ENCODE measurements at places on chromosomes 12 and 14.

GRCh38 chr14:55399852-55400251, 11.8 kb downstream of the ATG14 start:
- DNase-seq = no peak

DNA sequence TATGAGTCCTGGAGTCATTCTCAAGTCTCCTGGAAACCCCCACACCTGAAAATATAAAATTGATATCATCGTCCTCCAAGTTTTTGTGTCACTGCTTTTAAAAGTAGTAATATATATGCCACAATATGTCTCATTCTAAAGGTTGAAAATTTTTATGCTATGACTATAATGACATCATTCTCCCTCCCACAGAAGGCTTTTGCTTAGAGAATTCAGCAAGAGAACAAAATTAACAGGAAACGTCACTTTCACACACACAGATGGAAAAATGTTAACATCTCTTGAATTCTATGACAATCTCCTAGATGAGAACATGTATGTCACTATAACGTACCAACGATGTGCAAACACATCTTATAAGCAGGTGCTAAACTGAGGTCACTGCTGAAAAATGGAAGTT, 498.3 kb downstream of the FOXG1 start:
- no peak for DNase-seq

GRCh38 chr12:65432114-65432513, 153.6 kb downstream of the MSRB3 start:
- DNase-seq = no peak

GRCh38 chr14:62956413-62956812, 88.8 kb downstream of the KCNH5 start:
- no peak for DNase-seq

DNA sequence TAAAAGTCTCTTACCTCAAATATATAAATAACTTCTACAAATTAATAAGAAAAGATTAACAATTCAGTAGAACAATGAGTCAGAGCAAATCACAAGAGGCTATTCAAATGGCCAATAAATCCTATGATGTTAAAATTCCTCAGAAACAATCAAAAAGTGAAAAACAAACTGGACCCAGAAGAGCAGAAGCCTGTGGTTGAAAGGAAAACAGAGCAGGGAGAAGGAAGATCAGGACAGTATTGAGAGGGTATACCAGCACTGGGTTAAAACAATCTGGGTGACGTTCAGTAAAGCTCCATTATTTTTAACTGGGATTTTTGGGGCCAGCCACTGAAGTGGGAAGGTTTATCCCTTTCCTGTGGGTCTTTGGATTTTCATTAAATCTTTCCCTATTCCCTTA, 39.7 kb upstream of the PCED1B start:
- no peak for DNase-seq

DNA sequence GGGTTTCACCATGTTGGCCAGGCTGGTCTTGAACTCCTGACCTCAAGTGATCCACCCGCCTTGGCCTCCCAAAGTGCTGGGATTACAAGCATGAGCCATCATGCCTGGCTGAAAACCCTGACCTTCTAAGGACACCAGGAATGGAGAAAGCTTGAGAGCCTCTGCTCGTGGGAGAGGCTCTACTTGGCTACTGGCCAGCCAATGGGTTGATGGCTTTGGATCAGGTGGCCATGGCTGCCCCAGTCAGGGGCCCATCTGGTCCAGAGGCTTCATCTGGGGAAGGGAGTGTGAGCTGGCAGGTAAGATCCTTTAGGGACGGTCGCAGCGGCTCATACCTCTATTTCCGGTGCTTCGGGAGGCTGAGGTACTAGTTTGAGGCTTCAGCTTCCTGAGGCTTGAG, 42.5 kb upstream of the PPP1CC start:
- DNase-seq = no peak

DNA sequence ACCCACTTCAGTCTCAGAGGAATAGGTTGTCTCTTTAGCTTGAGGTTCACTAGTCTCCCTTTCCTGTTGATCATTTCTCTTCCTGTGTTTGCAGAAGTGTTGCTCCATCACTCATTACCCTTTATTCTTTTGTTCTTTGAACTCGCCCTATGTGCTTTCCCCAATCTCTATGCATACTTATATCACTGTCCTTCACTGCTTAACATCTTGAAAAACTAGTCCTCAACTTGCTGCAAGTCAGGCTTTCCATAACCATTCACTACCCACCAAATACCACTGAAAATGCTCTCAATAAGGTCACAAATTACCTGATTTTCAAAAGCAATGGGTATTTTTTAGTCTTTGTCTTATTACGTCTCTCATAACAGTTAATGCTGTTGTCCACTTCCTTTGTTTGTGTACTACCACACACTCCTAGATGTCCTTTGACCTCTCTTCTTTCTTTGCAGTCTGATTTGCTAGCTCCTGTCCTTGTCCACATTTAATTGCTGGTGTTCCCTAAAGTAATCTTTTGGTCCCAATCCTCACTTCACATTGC, 80.8 kb downstream of the RIC8B start:
- no peak for DNase-seq

DNA sequence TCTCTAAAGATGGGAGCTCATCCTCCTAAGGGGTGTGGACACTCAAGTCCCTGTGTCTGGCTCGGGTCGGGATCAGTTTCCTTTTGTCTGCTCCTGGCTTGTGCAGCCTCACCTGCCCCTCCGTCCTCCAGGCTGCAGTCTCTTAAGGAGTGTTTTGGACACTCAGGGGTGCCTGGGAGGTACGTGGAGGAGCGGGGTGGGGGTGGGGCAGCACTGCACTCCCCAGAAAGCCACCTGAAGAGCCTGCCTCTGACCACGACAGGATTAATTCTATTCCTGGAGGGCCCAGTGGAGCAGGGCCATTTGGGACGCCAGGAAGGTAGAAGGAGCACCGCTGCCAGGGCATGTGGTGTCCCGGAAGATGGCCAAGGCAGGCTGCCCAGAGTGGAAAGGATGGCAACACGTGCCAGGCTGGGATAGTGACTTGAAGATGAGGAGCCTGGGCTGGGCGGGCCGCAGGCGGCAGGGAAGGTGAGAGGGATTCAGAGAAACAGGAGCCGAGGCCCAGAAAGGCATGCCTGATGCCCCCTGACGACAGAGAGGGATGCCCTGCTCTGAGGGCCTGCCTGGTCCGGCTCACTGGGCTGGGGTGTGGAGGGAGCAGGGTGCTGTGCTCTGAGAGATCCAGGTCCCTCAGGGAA, 14.8 kb upstream of the LRTM2 start:
- DNase-seq = no peak

- no peak for DNase-seq
These were observed 113.8 kb downstream of the LRRK2 start for GRCh38 chr12:40338621-40339020.

- DNase-seq = no peak
These were observed 11.4 kb upstream of the ORAI1 start for GRCh38 chr12:121614872-121615467.

GRCh38 chr12:94929780-94930179, 73.7 kb downstream of the NDUFA12 start:
- no peak for DNase-seq

DNA sequence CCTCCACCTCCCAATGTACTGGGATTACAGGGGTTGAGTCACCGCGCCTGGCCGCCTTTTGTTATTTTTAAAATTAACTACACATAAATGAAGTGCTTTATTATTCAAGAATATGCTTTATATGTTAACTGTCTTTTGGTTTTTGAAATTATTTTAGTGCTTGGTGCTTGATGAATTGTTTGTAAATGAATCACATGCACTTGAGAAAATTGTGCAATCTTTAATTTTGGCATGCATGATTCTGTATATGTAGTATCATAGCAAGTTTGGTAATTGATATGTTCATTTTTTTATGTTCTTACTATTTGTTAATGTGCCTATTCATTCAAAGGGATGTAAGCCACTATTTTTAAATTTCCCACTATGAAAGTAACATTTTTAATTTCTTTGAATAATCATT, 440.9 kb downstream of the NAV3 start:
- DNase-seq = no peak

DNA sequence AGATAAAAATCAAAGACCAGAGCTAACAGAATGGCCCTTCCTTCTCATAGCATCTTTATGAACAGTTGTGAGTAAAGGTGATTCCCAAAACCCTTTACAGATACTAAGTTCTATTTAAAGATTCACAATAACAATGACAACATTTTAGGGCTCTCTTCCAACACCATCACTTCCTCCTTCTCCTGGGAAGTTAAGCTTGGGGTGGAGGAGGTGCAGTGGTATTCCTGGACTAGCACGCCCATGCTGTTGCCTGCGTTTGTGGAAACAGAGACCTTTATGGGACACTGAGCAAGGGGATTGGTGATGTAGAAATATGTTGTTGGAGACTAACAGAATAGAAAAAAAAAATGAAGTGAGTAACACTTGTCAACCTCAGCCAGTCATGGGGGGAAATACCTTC, 22.5 kb downstream of the SYNE2 start:
- no peak for DNase-seq

- peak; percentile 81 for DNase-seq
These were observed 146.4 kb upstream of the ARHGAP5 start for GRCh38 chr14:31930493-31931240.

DNA sequence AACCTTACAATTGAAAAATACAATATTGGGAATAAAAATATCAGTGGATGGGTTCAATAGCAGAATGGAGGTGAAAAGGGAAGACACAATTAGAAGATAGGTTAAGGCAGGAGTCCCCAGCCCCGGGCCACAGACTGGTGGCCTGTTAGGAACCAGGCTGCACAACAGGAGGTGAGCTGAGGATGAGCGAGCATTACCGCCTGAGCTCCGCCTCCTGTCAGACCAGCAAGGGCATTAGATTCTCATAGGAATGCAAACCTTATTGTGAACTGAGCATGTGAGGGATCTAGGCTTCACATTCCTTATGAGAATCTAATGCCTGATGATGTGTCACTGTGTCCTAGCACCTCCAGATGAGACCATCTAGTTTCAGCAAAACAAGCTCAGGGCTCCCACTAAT, 27.3 kb upstream of the ST8SIA1 start:
- no peak for DNase-seq

DNA sequence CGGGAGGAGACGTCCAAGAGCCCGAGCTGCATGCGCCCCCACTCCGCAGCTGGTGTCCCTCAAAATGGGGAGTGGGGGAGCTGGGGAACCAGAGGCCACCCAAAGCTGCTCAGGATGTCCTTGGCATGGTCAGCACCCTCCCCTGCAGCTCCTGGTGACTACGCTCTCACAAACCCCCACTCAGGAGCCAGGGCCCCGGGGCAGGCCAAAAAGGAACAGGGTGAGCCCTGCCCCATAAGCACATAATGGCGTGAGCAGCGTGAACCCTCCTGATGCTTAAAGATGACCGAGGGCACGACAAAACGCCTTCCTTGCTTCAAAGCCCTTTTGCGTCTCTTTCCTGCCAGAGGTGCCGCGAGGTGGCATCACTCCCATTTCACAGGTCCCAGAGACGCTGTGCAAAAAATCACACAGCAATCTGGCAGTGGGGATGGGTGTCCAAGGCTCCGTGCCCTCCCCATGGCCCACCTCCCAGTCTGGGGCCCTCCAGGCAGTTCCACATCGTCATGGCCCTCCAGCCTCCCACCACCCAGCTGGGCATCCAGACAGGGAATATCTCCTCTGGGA, 13.5 kb downstream of the NCOR2 start:
- DNase-seq = no peak

GRCh38 chr14:22994762-22995275, 12.5 kb upstream of the AJUBA start:
- DNase-seq = no peak

- DNase-seq = no peak
These were observed 31.8 kb downstream of the LTBP2 start for GRCh38 chr14:74580275-74580672.

DNA sequence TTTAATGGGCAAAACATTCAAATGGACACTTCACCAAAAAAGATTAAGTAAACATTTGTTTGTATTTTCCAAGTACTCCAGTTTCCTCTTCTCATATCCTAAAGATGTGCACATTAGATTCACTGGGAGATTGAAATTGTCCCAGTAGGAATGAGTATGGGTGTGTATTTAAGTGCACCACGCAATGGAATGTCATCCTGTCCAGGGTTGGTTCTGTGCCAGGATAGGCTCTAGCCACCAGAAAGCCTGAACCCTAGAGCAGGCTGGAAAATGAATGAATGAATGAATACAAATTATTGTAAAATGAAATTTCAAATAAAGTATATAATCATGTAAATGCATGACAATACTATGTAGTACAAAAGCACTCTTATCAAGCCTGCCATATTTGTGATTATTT, 14.0 kb downstream of the CEP83 start:
- peak; percentile 36 for DNase-seq

- DNase-seq = no peak
These were observed 58.0 kb upstream of the LRFN5 start for GRCh38 chr14:41548666-41549065.

DNA sequence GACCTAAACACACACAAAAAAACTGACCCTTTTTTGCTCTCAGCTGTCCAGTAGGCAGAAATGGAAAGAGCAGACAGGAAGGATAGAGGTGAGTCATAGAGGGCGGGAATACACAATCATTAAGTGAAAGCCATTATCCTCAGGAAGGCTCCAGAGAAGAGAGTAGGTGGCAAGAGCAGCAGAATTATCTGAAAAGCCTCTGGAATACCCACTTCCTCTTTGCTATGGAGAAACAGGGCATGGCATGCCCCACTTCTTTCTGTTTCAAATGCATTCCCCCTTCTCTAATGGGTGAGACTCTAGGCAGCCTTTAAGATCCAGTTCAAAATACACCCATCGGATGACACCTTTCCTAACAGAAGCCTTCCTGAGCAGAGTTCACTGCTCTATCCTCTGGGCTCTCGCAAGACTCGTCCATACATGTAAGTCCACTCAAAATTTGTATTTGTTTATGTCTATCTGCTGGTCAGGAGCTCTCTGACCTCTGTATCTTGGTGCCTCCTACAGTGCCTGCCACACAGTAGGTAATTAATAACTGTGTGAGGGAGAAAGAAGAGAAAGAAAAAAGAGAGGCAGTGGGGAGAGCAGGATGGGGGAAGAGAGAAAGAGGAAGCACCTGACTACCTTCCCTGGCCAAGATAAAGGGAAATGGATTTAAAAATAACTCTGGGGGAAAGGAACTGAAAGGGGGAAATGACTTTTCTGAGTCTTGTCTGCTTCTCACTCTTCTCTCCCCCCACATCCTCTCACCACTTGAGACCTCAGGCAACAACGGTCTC, 8.5 kb downstream of the KLHL33 start:
- peak; percentile 70 for DNase-seq

GRCh38 chr12:120751389-120751788, 25.8 kb downstream of the ACADS start:
- DNase-seq = no peak

DNA sequence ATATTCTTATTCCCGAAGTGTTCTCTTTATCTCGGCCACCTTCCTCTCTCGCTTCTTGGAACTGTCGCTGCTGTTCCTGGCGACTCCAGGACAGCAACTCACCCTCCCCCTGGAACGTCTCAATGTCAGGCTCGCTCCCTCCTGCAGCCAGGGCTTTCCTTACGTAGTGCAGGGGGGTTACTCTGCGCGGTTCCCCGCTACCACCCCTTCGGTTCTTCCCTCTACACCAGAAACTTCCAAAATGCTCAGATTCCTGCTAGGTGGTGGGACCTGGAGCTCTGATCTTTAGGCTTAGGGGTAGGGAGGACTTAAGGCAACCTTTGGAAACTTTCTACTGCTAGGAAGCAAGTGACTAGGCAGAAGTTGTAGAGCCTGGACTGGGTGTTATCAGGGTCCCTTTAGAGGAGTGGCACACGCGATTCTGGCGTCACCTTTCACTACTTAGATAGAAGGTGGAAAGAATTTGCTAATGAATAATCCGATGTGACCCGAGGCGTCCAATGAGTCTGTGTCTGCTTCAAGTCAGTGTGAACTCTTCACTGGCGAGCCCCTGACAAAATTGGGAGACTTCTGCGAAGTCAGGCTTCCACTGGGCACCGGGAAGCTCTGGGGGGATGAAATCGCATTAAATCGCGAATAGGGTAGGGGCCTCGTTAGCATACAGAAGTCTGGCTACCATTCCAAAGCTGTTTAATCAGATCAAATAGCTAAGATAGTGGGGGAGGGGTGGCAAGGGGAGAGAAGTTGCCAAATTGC, 900 bp upstream of the DPF3 start:
- DNase-seq = peak; percentile 31

Data from ACHN (cell line).